ENCODE measurements at places on chromosomes 7 and 10.

DNA sequence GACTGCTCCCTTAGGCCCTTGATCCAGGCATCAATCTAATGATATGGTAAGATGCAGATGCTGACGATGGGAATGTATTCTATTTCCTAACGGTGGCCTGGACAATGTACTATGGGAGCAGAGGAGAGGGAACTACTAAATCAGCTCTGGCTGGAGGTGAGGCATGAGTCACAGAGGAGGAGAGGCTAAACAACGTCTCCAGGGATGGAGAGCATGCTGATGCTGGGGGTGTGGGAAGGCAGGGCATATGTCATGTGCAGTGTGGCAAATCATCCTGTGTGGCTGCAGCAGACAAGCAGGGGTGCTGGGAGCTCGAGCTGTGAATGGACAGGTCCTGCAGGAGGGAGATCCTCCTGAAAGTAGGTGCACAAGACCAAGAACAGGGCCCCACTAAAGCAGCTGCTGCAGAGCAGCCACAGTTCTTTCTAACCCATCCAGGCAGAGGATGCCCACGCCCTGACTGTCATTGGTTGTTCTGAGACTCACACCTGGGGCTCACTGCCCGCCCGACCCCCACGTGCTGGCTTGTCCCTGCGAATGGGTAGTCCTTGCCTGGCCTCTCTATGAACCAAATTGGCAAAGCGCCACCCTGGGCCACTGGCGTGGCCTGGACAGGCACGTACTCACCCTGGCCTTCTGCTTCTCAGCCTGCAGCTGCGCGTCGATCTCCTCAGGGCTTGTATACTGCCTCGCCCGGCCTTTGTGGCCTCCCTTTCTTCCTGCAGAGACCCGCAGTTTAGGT is 4.0 kb downstream of the PDAP1 start:
- DNase-seq, result no peak

- DNase-seq, result no peak
Measured at GRCh38 chr7:92231-92674, 100.1 kb upstream of the FAM20C start.

- DNase-seq, result no peak
Measured at GRCh38 chr7:157436763-157437480, 100.1 kb downstream of the DNAJB6 start.

- no peak for DNase-seq
Measured at GRCh38 chr7:11332865-11333228, 359.2 kb downstream of the PHF14 start.

DNA sequence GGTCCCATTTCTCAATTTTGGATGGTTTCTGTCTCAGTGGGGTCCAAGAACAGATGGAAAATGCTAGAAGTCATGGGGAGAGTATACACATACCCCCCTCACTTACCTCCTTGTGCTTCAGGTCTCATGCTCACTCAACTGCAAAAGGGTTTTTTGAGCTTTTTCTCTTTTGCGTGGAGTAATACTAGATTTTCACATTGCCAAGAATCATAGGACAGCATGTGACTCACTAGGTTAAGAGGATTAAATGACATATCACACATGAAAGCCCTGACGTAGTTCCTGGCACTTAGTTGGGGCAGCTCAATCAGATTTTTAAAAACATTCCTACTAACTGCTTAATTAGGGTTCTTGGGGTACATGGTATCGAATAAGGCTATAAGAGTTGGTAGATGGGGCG is 4.5 kb downstream of the PI4K2A start:
- DNase-seq, result no peak

DNA sequence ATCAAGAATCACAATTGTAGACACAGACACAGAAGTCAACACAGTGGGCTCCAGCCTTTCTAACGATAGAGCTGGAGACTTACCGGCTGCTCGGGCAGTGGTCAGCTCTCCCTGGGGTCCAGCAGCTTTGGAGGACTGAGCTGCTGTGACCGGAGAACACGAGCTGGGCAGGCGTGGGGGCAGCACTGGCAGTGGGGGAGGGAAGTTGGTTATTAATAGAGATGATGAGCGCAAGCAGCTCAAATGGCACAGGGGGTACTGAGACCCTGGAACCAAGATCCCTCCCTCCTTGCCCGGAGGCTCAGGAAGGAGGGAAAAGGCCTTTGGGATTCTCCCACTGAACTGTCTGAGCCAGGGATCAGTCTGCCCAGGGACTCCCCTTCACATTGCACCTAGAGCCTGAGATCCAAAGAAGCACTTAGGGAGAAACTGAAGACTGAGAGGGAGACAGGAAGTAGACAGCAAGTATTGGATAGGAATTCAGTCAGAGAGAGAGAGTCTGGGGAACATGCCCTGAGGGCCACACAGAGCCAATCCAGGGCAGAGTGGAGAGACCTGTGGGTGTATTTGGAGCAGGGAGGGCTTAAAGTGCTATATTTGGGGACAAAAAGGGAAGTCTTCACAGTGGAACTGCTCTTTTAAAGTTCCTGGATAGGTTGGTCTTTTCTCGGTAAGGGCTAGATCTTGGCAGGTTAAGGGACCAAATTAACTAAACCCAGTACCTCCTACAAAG is at the start of gene MYOZ1:
Gene MYOZ1, minus strand, starts transcription at position 147 of the 733 bp plus-strand sequence. CDS start 1,457 bp downstream, outside the sequence.
- DNase-seq, result no peak

GRCh38 chr10:88831709-88832108 is 19.9 kb downstream of the ANKRD22 start:
- DNase-seq, result no peak

- DNase-seq, result no peak
Measured at GRCh38 chr10:91434041-91434440, 23.9 kb downstream of the HECTD2 start.

DNA sequence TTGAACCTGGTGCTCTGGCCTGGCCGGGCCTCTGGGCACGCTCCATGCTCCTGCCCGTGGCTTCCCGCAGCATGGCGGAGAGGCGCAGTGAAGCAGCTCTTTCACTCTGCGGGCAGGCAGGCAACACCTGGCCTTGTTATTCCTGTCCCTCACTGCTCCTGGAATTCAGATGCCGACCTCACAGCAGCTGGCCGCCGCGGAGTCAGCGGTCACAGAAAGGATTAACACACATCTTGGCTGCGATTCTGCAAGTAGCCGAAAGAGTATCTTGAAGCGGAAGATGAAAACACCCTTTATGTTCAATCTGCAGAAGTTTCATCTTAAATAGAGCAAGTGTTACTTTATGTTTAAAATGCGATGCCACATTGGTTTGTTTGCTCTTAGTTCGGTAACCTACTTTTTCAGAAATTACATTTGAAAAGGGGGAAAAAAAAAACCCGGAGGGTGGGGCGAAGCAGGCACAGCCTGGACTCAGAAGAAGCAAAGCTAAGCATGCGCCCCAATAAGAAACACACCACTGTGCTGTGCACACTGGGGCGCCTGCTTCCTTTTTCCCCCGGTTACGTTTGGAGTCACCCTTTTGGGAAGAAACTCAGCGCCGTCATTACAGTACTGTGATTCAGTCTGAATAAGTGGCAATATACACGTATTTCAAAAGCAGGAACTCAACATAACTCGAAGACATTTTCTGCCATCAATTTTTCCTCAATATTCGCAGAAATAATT is 42.3 kb downstream of the BRI3 start:
- DNase-seq, result no peak

GRCh38 chr10:35027567-35027966 is 62.6 kb downstream of the CUL2 start:
- no peak for DNase-seq

- no peak for DNase-seq
Measured at GRCh38 chr7:53697913-53698312, 662.5 kb downstream of the POM121L12 start.

- DNase-seq, result no peak
Measured at GRCh38 chr10:75803816-75804552, 372.6 kb downstream of the LRMDA start.

- DNase-seq, result no peak
Measured at GRCh38 chr10:73655990-73656298, at the start of gene SYNPO2L. Gene SYNPO2L, minus strand, starts transcription at chr10:73656029. Its CDS starts 107 bp downstream, at chr10:73655922.

- no peak for DNase-seq
Measured at GRCh38 chr10:114855776-114856543, 34.4 kb downstream of the FHIP2A start.

- no peak for DNase-seq
Measured at GRCh38 chr7:110944966-110945644, 145.8 kb upstream of the LRRN3 start.

- DNase-seq, result no peak
Measured at GRCh38 chr7:888081-889024, 12.0 kb downstream of the GET4 start.

- no peak for DNase-seq
Measured at GRCh38 chr10:53453196-53453595, 680.6 kb upstream of the MBL2 start.

- DNase-seq, result no peak
Measured at GRCh38 chr10:124746992-124747391, 2.8 kb upstream of the FAM53B start.

- no peak for DNase-seq
Measured at GRCh38 chr7:135285547-135286233, 52.1 kb downstream of the STRA8 start.

- no peak for DNase-seq
Measured at GRCh38 chr10:71080381-71081228, 131.8 kb upstream of the UNC5B start.

DNA sequence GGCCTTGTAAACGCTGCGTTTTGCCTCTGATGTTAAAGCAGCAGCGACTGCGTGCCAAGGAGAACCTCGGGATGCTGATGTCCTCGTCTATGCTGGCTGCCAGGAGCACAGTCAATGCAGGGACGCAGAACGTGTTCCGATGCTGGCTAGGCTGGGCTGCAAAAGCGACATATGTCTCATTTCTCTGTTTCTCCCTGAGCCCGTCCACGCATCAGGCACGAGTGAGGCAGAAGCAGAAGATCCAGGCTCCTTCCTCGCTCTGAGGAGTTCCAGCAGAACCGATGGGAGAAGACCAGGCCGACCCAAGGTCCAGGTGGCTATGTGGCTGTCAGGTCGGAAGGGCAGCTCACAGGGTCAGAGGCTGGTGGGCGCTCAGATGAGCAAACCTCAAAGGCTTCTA is 3.7 kb upstream of the FOXL3 start:
- DNase-seq, result no peak

Measured in germinal center (tissue), 1 donor.